Neural crest cell (in vitro differentiated cells): ENCODE measurements at places on chromosomes 12 and 14. TPM values are rescaled to one million over a fixed set of nuclear protein-coding genes. Genes with fewer than 3 reads are reported as not detected.

Gene TAS2R31
- 2.1 and 2.5 TPM in 2 replicates for total RNA-seq

DNA sequence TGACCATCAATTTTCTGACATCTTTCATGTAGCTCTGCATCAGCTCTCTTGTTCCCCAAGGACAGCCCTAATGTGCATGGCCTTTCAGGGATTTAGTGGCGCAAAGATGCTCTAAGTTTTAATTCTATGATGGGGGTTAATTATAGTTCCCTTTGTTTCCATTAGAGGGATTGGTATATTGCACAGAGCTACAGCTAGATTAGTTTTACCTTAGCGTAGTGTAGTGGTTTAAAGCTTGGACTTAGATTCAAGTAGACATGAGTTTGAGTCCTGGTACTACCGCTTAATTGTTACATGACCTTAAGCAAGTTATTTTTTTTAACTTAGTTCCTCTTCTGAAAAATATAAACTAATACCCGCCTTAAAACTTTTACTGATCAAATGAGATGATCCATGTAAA lies 247.8 kb upstream of the KRR1 start:
- no peak for DNase-seq

GRCh38 chr14:31934767-31935266 lies 142.3 kb upstream of the ARHGAP5 start:
- peak; percentile 18 for DNase-seq

DNA sequence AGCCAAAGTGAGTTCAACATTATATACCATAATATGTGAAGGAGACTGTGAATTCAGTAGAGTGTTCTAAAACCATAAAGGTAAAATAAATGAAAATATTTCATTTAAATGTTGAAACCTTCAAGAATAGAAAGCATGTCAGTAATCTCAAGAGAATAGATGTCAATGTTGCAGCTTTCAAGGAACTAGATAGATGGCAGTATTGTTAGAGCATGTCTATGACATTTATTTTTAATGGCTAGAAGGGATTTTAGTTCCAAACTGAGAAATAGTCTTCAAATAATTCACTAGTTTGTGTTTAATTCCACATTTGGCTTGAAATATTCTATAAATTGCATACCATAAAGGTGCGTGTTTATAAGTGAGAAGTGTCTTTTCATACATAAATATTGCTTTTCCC lies 326.5 kb downstream of the FLRT2 start:
- no peak for DNase-seq

- DNase-seq: no peak
Measured at GRCh38 chr12:88235183-88235833, 93.2 kb downstream of the TMTC3 start.

Gene RNASE7
- not detected in 2 replicates for total RNA-seq

DNA sequence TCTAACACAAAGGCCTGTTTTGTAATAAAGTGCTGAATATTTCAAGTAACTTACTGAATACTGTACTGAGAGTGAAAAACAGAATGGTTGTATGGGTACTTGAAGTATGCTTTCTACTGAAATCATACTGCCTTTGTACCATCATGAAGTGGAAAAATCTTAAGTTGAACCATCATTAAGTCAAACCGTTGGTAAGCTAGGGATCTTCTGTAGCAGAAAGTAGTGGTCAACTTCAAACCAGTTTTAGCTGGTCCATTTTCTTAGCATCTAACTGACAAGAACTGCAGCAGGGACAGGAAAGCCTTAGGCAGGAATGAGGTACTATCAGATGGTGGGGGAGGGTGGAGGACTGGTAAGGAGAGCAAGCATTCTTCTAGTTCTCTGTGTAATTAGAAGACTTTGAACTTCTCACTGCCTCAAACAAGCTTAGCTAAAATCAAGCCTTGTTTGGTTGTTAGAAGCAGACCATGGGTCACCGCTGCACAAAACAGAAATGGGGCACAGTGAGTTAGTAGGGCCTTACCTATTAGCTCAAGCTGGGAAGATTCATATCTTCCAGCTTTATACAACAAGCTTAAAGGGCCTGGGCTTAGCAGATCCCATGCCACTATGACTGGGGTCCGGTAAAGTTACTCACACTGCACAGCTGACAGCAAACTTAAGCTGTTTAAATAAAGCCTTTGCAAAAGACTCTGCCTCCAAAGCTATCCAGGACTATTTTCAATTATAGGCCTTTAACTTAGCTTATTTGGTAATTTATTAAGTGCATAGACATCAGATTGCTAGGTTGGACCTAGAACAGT lies 73.8 kb downstream of the ACADS start:
- no peak for DNase-seq

DNA sequence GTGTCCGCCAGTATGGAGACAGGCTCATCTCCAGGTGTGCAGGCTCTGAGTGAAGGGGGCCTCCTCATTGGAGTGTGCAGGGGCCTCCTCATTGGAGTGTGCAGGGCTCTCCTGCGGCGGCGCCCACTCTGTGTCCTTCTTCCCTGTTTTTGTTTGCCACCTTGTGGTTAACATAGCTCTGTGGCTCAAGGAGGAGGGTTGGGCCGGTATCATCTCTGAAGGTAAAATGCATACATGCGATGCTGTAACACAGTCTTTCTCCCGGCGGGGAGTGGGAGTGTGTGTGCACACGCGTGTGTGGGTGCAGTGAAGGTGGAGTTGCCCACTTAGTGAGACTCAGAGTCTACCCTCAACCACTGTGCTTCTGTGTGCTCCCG lies 429.4 kb downstream of the ZFP36L1 start:
- DNase-seq: peak; percentile 26

DNA sequence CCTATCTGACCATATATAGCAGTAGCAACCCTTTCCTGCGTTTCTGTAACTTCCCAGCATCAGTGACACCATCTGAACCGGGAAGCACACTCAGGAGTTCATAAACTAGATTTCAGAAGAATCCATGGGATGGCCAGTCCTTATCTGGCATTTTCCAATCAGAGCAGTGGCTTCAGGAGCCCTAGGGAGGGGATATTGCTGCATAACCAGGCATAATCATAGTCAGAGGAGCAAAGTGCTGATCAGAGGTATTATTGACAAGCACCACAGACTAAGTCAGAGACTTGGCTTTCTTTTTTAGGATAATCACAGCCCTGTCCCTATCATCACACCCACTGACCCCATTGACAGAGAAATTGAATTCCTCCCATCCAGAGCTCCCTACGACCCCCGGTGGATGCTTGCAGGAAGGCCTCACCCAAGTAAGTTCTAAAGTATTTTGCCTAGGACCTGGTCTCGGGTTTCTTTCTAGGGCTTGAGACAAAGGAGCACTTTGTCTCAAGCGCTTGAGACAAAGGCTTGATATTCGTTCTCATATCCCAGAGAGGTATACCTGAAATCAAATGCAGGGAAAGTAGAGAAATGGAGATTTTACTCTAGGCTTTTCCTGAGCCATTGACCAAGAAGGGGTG lies 55.1 kb downstream of the FOXN4 start:
- no peak for DNase-seq

Gene ASIC1
- 22.7 and 25.0 TPM in 2 replicates for total RNA-seq

DNA sequence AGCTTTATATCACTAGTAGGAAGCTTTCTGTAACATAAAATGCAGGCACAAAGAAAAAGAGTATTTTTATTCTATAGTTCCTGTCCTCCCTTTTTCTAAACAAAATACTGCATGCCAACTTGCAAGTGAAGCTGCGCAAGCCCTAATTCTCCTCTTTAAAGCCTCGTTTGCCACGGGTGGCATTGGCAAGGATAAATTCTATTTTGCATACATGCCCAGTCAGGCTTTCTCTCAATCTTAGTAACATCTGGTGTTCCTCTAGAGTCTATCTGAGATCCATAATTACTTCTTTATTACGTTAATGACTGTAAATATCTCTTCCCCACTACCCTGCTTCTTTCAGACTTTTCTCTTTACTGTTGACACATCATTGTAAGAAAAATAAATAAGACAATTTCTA lies 97.1 kb upstream of the DAAM1 start:
- DNase-seq: no peak

DNA sequence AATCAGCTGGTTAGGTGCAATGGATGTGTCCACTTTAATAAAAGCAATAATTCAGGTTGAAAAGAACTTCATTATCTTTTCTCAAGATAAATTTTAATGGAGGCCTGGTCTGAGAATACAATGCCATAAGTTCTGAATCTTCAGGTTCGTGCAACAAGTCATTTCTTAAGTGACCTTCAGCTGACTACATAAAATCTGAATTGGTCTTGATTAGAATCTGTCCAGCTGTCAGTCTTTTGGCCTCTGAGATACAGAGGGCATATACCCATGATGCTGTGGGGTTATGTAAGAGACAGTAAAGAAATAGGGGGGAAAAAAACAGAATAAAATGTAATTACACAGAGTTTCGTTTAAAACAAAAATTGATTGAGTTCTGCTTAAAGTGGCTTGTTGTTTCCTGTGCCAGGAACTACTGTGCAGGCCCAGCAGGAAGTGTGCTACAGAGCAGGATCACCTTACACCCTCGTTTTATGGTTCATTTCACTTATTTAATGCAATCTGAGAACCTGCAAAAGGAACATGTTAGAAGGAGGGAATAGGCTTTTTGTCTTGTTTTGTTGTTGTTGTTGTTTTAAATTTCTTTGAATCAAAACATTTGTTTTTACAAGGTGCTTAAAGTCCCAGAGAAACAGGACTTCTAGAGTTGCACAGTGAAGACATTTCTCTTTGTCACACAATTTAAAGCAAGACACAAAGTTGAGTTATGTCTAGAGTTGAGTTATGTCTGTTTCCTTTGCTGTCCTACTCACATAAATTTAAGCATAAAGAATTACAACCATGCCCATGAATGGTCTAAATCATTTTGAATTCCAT lies 64.2 kb downstream of the LGR5 start:
- DNase-seq: no peak

DNA sequence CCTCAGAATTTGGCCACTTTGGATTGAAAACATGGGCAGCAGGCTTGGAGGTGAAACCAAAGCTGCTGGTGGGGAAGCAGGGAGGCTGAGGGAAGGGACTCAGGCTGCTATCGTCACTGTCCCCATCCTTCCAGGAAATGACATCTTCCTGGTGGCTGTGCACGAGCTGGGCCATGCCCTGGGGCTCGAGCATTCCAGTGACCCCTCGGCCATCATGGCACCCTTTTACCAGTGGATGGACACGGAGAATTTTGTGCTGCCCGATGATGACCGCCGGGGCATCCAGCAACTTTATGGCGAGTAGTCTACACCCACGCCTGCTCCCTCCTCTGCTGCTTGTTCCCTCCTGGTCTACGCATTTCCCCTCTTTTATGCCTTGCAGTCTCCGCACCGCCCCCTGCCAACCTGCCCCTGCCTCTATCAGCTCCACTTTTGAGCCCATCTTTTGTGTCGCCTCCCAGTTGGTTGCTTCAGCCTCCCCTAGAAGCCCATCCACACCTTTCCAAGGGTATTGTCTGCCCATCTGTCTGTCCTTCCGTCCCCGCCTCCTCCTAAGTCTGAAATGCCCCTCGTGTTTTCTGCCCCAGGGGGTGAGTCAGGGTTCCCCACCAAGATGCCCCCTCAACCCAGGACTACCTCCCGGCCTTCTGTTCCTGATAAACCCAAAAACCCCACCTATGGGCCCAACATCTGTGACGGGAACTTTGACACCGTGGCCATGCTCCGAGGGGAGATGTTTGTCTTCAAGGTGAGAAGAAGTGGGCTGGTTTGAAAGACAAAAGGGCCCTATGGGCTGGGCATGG lies 6.9 kb downstream of the MMP14 start:
- DNase-seq: no peak

Gene GPR135
- total RNA-seq: 3.3 and 3.5 TPM in 2 replicates

- DNase-seq: no peak
Measured at GRCh38 chr14:60095781-60096450, 4.2 kb downstream of the PCNX4 start.

- no peak for DNase-seq
Measured at GRCh38 chr14:51704545-51704944, 52.8 kb downstream of the FRMD6 start.

- DNase-seq: no peak
Measured at GRCh38 chr14:58824106-58824505, 186.3 kb downstream of the DACT1 start.
